ENCODE measurements at places on chromosomes 6 and 20.

- DNase-seq, result no peak
These were observed 60.6 kb upstream of the SLC22A1 start for GRCh38 chr6:160060920-160061447.

GRCh38 chr20:44302026-44302669 is 8.9 kb downstream of the FITM2 start:
- no peak for DNase-seq

DNA sequence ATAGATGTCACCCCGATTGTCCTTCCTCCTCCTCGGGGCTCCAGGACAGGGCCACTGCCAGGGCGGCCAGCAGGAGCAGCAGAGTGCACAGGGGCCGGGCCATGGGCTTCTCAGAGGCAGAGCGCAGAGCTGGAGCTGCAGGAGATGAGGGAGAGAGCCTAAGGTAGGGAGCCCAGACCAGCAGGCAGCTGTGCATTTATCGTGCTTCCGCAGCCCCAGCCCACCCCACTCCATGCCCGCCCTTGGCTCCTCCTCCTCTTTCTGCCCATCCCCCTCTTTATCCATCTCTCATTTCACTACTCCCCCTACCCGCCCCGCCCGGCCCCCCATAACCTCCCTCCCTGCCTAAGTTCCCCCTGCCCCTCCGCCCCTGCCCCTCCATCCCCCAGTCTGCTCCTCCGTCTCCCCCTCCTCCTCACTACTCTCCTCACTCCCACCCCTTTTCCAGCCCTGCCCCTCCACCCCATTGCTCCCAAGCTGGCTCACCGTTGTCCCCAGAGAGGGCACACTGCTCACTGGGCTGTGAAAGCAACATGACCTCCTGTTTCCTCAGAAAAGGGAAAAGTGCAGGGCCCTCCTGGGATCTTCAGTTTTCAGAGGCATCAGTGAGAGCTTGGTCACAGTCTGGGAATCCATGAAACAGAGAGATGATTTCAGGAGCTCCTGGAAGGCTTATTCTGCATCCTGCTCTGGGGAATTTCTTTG is 25.5 kb upstream of the CST1 start:
- no peak for DNase-seq

DNA sequence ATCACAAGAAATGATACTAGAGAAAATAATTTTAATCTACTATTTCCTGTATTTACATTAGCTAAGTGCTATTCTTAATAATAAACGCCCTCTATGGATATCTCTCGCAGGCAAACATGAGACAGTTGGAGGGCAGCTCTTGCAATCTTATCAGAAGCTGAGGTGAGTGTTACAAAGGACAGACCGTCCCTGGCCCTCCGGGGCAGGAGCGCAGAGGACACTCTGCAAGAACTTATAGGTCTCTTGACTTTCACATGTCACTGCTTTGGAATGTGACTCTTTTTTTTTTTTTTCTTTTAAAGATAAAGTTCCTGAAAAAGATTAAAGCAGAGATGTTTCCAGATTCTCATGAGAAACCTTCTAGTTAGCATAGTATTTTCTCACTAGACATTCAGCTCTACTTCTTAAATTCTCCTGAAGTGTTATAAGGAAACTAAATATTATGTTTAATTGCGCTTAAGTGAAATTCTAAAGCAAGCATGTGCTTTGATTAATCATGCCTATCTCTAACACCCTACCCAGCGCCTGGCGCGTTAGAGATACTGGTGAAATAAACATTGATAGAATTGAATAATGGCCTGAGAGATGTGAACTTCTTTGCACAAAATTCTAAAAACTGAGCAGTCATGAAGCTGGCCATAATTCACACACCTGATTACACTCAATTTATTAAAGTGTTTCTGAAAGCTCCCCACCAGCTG is 57.4 kb downstream of the SYTL3 start:
- DNase-seq, result no peak

- DNase-seq, result no peak
These were observed 59.1 kb upstream of the CCN6 start for GRCh38 chr6:111994791-111995190.

- no peak for DNase-seq
These were observed 401.5 kb upstream of the SASH1 start for GRCh38 chr6:147941143-147941542.

DNA sequence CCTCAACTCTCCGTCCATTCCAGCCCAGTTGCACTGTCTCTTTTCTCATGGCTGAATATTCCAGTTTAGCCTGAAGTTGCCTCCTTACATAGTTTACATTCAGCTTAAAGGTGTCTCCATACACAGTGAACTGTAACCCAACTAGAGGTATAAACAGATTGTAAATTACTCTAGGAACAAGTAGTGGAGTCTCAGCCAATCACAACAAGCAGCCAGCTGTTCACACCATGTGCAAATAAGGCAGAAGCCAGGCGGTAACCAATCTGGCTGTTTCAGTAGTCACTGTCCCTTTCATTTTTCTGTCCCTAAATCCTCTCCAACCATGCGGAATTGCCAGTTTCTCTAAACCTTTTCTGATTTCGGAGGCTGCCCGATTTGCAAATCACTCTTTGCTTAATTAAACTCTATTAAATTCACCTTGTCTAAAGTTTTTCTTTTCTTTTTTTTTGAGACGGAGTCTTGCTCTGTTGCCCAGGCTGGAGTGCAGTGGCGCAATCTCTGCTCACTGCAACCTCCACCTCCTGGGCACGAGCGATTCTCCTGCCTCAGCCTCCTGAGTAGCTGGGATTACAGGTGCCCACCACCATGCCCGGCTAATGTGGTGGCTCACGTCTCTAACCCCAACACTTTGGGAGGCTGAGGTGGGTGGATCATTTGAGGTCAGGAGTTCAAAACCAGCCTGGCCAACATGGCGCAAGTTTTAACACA is 37.6 kb upstream of the GFOD1 start:
- no peak for DNase-seq

GRCh38 chr20:2521369-2522305 is 12.9 kb upstream of the ZNF343 start:
- no peak for DNase-seq

DNA sequence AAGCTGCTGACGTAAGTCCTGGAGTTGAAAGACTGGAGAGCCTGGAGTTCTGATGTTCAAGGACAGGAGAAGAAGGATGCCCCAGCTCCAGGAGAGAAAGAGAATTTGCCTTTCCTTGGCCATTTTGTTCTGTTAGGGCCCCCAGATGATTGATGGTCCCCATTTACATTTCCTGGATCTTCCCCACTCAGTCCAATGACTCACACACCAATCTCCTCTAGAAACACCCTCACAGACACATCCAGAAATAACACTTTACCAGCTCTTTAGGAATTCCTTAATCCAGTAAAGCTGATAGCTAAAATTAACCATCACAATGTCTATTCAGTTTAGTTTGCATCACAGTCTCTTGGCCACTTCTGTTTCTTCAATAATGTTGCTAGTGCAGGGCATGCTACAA is 260.2 kb upstream of the IRAK1BP1 start:
- no peak for DNase-seq

DNA sequence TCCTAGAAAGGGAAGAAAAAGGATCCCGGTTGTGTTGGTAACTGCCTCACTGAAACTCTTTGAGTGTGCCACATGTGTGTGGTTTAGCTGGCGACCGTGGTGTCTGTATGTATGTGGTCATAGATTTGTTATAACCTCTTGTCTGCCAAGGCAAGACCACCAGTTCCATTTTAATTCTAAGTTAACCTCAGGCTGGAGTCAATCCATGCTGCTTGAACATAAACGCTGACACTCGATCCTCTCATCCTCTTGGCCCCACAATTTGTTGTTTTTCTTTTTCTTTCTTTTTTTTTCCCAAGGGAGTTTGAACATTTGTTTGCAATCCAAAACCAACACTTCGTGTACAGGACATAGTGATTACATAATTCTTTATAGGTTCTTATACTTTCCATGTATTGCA is 318.9 kb upstream of the JAG1 start:
- no peak for DNase-seq

DNA sequence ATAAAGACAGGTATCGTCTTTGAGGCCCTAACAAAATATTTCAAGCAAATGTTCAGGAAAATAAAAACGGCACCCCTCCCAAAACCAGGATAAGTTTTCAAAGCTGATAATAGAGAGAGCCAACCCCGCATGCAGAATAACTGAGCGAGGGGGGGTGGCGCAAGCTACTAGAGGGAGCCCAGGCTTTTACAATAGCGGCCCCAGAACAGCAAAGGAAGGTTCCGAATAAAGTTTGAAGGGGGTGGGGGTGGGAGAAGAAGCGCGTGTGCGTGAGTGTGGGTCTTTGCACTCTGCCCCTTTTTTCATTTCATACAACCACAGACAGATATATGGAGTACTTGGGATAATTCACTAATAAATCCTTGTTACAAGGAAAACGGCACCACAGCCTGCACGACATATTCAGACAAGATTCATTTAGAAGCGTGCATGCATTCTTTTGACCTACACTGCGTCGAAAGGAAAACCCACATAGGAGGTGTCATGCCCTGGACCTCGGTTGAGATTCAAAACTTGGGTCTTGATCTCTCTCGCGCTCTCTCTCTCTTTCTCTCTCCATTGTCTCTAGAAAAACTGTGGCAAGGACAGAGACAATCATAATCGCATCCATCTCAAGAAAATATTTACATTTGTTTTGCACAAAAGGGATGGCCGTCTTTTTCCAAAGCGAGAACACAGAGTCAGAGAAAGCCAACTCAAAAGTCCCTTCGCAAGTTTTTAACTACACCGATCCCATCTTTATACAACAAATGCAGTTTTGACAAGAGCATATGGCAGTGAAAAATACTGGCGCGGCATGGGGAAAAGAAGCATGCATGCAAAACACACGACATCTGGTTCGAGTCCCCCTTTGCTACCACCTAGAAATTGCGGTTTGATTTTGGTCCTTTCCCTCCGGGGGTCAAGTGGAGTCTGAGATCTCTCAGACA is 1.6 kb downstream of the OLIG3 start:
- DNase-seq, result no peak

- DNase-seq, result no peak
These were observed 43.0 kb upstream of the TGM2 start for GRCh38 chr20:38208088-38208487.

- DNase-seq, result no peak
These were observed 589.9 kb upstream of the SLC35B3 start for GRCh38 chr6:9025228-9025627.

GRCh38 chr6:21582651-21583050 is 10.9 kb upstream of the SOX4 start:
- DNase-seq, result no peak

DNA sequence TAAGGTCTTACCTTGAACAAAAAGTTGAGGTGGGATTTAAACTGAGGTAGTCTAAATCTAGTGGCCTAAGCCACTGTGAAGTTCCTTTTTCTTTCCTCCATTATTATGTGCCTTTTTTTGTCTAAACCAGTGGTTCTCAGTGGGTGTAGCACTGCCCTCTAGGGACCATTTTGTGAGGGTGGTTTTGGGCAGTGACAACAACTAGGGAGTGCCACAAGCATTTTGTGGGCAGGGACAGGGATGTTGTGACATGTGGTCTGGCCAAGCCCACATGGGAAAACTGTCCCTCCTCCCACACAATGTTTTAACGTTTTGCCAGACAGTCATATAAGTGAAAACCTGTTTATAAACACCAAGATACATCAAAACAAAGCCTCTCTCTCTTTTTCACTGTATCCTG is 899.4 kb upstream of the FLRT3 start:
- DNase-seq, result no peak

DNA sequence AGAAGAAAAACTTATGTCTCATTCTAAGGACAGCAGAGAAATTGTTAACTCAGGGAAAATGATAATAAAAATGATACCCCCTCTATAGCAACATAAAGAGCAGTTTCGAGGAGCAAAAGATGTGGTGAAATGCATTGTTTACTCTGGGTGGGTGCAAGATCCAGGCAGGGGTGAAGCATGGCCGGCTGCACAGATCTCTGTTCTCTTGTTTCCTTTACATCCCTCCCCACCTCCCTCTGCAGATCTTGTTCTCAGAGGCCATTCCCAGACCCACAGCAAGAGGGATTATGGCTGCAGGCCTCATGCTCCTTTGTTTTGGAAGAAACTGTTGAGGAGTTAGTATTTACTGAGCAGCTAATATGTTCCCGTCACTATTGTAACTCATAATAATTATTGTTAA is 1.8 kb downstream of the BTN3A1 start:
- DNase-seq, result no peak

- no peak for DNase-seq
These were observed 273.4 kb downstream of the KIF16B start for GRCh38 chr20:16299897-16300296.

GRCh38 chr6:127129251-127129650 is 10.8 kb downstream of the RSPO3 start:
- DNase-seq, result no peak

GRCh38 chr6:67265996-67266921 is 1368.8 kb upstream of the ADGRB3 start:
- no peak for DNase-seq

DNA sequence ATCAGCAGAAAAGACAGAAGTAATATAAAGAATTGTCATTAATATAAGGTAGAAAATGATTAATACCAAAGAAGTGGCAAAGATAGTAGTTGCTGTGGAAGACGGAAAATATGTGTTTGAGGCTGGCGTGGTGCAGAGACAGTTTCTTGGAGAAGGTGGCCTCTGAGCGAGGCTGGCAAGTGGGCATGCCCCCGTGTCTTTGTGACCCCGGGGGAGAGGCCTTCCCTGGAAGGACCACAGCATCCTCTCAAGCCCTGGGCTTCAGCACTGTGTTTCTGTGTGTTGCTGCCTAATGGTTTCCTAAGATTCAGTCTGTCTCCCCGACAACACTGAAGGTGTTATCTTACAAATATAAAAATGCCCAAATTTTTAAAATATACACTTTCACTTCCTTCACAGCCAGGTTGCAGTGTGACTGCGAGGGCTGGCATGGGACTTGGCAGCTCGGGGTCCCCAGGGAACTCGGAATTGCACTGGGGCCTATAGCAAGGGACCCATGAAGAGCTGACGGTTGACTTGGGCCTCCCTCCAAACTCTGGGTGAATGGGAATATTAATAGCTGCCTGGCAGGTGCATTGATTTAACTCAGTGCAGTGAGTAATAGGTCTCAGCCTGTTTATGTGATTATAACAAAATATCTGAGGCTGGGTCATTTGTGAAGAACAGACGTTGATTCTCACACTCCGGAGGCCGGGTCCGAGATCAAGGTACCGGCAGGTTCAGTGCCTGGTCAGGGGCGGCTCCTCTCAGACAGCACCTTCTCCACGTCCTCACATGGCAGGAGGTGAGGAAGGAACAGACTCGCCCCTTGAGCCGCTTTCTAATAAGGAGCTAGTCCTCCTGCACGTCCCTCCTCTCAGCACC is 47.4 kb upstream of the AFDN start:
- no peak for DNase-seq

DNA sequence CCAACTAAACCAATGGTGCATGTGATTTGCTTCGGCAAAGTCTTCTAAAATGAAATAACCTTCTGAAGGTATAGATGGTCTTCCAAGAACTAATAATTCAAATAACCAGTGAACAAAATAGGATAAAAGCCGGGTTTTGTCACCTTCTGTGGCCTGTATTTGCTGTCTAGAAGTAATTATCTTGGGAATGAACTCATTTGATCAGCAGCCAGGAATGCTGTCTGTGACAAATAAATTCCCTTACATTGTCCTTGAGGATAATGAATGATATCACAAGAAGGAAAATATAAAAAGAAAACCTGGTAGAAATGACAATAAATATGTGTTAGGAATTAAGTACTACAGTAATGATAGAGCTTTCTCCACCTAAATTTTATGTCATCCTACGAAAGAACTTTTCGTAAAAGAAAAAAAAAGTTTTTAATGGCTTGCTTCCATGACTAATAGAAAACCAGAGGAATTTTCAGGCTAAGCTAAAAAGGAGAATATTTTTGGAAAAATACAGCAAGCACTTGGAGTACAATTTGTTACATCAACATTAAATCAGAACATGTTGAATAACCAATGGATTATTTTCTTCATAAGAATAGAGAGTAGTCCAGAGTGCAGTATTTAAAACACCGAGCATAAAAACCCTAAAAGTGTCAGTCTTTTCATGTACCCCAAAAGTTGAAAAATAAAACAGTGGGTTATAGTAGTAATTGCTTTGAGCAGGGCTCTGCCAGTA is 247.7 kb downstream of the TBC1D7 start:
- DNase-seq, result no peak
